ENCODE measurements at places on chromosomes 13 and 19.

- no peak for DNase-seq
These were observed 8.4 kb downstream of the COMP start for GRCh38 chr19:18782559-18783225.

DNA sequence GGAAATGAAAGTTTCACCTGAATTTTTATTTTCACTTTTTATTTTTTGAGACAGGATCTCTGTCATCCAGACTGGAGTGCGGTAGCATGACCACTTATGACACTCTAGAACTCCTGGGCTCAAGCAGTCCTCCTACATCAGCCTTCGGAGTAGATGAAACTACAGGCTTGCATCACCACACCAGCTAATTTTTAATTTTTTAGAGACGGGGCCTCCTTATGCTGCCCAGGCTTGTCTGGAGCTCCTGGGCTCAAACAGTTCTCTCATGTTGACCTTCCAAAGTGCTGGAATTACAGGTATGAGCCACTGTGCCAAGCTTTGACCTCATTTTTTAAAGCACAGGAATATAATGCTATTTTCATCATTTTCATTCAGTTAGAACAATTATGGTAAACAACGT lies 297.0 kb upstream of the KLHL1 start:
- no peak for DNase-seq

GRCh38 chr19:10193790-10194499 lies 808 bp downstream of the DNMT1 start:
- no peak for DNase-seq

- DNase-seq = no peak
These were observed 461 bp upstream of the TM9SF2 start for GRCh38 chr13:99500839-99501183.

GRCh38 chr19:58439576-58440554 lies at the start of gene ZNF132:
ZNF132 (minus strand) TSS chr19:58440153; CDS start chr19:58439821, 332 bp downstream.
- peak; percentile 88 for DNase-seq

DNA sequence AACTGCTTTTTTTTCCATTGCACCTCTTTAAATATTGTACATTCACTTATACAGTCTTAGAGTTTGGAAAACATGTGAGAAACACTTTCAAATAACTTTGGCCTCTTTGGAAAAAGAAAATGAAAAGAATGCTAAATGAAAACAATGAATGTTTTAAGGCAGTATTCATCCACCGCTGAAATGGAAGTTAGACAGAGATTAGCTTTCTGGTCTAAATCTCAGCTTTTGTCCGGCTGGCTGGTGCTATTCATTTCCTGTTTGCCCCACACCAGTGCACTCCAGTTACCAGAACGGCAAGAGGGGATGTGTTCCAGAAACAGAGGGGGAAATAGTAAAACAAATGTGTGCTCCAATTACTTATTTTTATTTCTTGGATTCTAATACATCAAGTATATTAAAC lies 1201.3 kb downstream of the EFNB2 start:
- DNase-seq = no peak

- DNase-seq = no peak
These were observed 664 bp downstream of the MAST3 start for GRCh38 chr19:18097993-18098890.

GRCh38 chr13:111549464-111549863 lies 229.0 kb downstream of the TEX29 start:
- DNase-seq = no peak

DNA sequence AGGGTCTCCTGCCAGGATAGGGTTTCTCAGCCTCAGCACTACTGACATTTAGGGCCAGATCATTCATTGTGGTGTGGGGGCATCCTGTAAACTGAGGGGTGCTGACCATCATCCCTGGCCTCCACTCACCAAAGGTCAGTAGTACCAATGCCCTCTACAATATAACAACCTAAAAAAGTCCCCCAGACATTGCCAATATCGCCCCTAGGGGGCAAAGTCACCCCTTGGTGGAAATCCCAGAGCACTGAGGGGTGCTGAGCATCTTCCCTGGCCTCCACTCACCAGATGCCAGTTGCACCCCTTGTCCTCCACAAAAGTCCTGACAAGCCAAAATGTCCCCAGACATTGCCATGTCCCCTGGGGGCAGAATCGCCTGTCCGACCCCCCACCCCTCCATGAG lies 21.6 kb downstream of the CPAMD8 start:
- no peak for DNase-seq

Measured in activated CD4-positive, CD25-positive, alpha-beta regulatory T cell (primary cell).